ENCODE measurements at places on chromosomes 1 and 21.

- no peaks in the 10 kb centered on the region for H3K27me3 ChIP-seq
- H3K4me3 ChIP-seq: no peak overlapping the region
- no peak for DNase-seq
Measured at GRCh38 chr1:201336711-201337450, 40.6 kb downstream of the TNNT2 start.

DNA sequence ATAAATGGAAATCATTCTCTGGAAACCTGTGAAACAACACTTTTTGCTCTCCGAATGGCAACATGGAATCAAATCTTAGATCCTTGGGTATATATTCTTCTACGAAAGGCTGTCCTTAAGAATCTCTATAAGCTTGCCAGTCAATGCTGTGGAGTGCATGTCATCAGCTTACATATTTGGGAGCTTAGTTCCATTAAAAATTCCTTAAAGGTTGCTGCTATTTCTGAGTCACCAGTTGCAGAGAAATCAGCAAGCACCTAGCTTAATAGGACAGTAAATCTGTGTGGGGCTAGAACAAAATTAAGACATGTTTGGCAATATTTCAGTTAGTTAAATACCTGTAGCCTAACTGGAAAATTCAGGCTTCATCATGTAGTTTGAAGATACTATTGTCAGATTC is 45.7 kb downstream of the PTGFR start:
- no peaks in the 10 kb centered on the region for H3K36me3 ChIP-seq
- H3K27me3 ChIP-seq: no peaks in the 10 kb centered on the region
- DNase-seq: no peak

DNA sequence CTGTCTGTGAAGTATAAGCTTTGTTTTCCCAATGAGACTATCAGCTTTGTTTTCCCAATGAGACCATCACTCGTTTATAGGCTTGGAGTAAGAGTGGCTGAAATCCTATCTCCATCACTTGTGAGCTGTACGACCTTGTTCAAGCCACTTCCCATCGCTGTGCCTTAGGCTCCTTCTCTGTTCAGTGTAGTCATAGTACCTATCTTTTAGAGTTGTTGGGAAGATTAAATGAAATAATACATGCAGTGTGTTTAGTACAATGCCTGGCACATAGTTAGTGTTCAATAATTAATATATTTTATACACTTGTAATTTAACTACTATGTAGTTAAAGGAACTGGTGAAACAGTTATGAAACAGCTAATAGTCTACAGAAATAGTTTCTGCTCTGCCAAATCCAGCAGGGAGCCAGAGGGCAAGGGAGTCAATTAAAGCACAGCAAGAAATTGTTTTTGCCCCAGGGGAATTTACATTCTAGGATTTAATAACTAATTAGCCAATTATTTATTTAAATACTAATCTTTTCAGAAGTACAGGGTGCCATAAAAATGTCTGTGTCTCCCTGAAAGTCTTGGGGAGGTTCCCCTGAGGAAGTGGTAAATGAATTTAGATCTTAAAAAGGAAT is 139.3 kb upstream of the HMCN1 start:
- no peak overlapping the region for H3K27ac ChIP-seq
- no peak for DNase-seq
- H3K4me1 ChIP-seq: no peaks in the 10 kb centered on the region
- no peaks in the 10 kb centered on the region for H3K36me3 ChIP-seq

DNA sequence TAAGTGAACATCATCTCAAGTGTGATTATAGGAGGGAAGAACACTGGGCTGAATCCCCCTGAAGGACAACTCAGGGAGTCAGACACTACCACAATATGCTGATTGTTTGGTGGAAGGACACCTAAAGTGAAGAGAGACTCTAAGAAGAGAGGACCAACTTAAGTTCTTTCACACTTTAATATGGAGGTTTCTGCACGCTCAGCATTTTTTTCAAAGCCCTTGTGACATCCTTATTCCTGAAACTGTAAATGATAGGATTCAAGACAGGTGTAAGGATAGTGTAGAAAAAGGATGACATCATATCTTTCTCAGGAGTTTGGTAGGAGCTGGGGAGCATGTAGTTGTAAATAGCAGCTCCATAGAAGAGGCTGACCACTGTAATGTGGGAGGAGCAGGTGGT is 4.8 kb downstream of the OR2T10 start:
- H3K27ac ChIP-seq: no peak overlapping the region
- DNase-seq: no peak
- H3K36me3 ChIP-seq: no peaks in the 10 kb centered on the region
- no peaks in the 10 kb centered on the region for H3K27me3 ChIP-seq
- H3K4me3 ChIP-seq: no peak overlapping the region
- no peaks in the 10 kb centered on the region for H3K4me1 ChIP-seq

DNA sequence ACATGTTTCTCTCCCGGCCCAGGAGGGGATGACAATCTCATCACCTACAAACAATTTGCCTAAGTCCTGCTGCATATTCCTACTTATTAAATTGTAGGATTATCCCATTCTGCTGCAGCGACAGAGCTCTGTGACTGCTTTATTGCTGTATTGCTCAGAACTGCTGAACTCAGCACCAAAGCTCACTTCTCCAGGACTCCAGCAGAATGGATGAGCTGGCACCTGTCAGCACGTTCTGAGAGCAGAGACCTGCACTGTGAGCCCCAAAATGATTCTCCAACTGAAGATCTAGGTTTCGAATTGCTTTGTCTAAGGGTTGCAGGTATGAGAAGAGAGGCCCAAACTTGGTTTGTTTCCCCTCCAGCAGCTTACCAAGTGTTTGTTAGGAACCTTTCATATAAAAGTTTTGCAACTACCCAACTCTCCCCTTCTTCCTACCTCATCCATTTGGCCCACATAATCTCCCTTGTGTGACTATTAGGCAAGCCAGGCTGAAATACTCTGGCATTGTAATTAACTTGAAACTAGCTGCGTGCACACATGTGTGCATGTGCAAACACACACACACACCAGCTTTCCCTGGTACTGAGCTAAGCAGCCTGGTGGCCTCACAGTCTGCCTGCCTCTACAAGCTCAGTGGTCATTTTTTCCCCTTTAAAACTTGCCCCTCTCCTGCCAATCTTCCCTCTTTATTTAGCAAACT is 161.4 kb upstream of the CAMK1G start:
- H3K4me3 ChIP-seq: no peak overlapping the region
- peaks cover 2% of the 10 kb centered on the region for H3K4me1 ChIP-seq
- no peak overlapping the region for H3K27ac ChIP-seq

DNA sequence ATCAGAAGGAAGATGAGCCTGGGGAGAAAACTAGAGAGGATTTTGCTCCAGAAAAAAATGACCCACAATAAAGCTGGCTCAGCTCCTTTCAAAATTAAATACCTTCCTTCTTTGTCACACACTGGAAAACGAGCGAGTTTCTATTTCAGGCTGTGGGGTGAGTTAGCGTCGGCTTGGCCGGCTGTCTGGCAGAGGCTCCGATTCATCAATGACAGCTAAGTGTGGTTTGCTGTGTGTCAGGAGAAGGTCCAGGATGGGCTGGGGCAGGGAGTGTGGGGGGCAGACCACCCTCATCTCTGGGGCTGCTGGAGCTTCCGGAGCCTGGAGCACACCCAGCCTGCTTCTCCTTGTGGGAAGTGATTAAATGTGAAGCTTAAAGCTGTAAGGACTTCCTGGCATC is 120.2 kb downstream of the ETS2 start:
- no peak overlapping the region for H3K27ac ChIP-seq
- no peaks in the 10 kb centered on the region for H3K27me3 ChIP-seq
- H3K4me1 ChIP-seq: no peaks in the 10 kb centered on the region
- H3K36me3 ChIP-seq: no peaks in the 10 kb centered on the region

- no peaks in the 10 kb centered on the region for H3K36me3 ChIP-seq
- no peak overlapping the region for H3K27ac ChIP-seq
- H3K27me3 ChIP-seq: no peaks in the 10 kb centered on the region
- H3K4me1 ChIP-seq: no peaks in the 10 kb centered on the region
- DNase-seq: no peak
Measured at GRCh38 chr1:40926441-40926840, 53.1 kb upstream of the CTPS1 start.

- DNase-seq: no peak
- H3K4me3 ChIP-seq: no peak overlapping the region
- H3K27me3 ChIP-seq: no peaks in the 10 kb centered on the region
- H3K4me1 ChIP-seq: no peaks in the 10 kb centered on the region
- no peak overlapping the region for H3K27ac ChIP-seq
- no peaks in the 10 kb centered on the region for H3K36me3 ChIP-seq
Measured at GRCh38 chr1:239545466-239545865, 159.1 kb downstream of the CHRM3 start.

GRCh38 chr1:177600936-177601335 is 368.9 kb downstream of the SEC16B start:
- H3K27ac ChIP-seq: no peak overlapping the region
- no peaks in the 10 kb centered on the region for H3K27me3 ChIP-seq
- H3K4me3 ChIP-seq: no peak overlapping the region
- no peak for DNase-seq
- H3K36me3 ChIP-seq: no peaks in the 10 kb centered on the region

DNA sequence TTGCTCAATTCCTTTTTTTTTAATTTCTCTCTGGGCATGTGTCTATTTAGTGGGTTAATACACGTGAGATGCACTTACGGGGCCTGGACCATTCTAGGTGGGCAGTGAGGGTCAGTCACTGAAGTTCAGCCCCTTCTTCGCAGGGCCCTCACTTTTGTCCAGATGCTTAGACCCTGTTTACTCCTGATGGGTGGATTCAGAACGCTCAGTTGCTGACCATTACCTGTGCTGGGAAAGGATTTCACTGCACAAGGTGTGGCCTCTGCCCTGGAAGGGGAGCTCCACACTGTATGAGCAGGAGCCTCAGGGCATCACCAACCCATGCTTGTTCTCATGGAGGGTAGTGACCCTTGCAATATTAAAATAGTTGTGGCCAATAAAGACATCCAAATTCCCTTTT is 4.5 kb downstream of the PRAMEF12 start:
- no peak overlapping the region for H3K27ac ChIP-seq
- H3K4me3 ChIP-seq: no peak overlapping the region
- no peaks in the 10 kb centered on the region for H3K27me3 ChIP-seq
- H3K36me3 ChIP-seq: no peaks in the 10 kb centered on the region
- DNase-seq: no peak

- no peak overlapping the region for H3K27ac ChIP-seq
- H3K4me1 ChIP-seq: no peaks in the 10 kb centered on the region
- no peak for DNase-seq
- H3K36me3 ChIP-seq: no peaks in the 10 kb centered on the region
- H3K4me3 ChIP-seq: no peak overlapping the region
- H3K27me3 ChIP-seq: no peaks in the 10 kb centered on the region
Measured at GRCh38 chr21:28767523-28767922, 225.2 kb downstream of the LTN1 start.

GRCh38 chr1:84711121-84711520 is 20.9 kb upstream of the SSX2IP start:
- H3K4me3 ChIP-seq: no peak overlapping the region
- H3K36me3 ChIP-seq: no peaks in the 10 kb centered on the region
- DNase-seq: no peak
- H3K27ac ChIP-seq: no peak overlapping the region
- no peaks in the 10 kb centered on the region for H3K27me3 ChIP-seq

GRCh38 chr1:208324005-208324404 is 79.8 kb upstream of the PLXNA2 start:
- no peak for DNase-seq
- H3K4me3 ChIP-seq: no peak overlapping the region
- H3K27me3 ChIP-seq: no peaks in the 10 kb centered on the region
- H3K27ac ChIP-seq: no peak overlapping the region

DNA sequence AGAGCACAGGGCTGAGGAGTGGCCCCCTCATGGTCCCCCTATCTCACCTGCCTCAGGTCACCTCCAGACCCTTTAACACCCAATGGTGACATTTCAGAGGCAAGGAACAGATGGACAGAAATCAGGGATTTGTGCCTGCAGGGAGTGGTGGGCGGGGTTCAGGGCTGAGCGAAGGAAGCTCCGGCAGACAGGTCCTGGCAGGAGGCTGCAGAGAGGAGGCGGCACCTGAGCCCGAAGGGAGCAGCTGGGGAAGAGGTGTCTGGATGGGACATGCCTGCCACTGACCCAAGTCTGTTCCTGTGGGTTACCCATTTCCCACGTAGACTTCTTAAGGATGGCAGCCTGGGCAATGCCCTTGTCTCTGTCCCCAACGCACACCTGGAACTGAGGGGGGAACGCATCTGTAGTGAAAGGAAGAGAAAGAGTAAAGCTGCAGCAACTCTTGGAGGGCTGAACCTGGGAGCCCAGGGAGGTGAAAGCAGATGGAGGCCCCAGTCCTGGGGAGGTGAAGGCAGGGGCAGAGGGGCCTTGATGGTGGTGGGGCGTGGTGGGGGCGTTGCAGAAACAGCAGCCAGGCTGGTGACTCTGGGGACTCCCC is 61.6 kb upstream of the ADARB1 start:
- DNase-seq: no peak
- H3K36me3 ChIP-seq: no peaks in the 10 kb centered on the region
- H3K4me3 ChIP-seq: no peak overlapping the region
- H3K4me1 ChIP-seq: peaks cover 12% of the 10 kb centered on the region
- no peak overlapping the region for H3K27ac ChIP-seq
- H3K27me3 ChIP-seq: no peaks in the 10 kb centered on the region

DNA sequence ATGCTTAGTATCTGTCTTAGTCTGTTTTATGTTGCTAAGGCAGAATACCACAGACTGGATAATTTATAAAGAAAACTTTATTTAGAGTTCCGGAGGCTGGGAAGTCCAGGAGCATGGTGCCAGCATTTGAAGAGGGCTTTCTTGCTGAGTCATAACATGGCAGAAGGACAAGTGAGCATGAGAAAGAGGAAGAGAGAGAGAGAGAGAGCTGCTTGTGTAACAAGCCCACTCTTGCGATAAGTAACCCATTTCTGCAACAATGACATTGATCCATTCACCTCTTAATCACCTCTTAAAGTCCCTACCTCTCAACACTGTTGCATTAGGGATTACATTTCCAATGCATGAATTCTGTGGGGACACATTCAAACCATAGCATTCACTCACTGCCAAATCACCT is 11.7 kb upstream of the MYOCOS start:
- no peaks in the 10 kb centered on the region for H3K4me1 ChIP-seq
- no peak overlapping the region for H3K27ac ChIP-seq
- H3K27me3 ChIP-seq: no peaks in the 10 kb centered on the region
- no peak overlapping the region for H3K4me3 ChIP-seq
- no peak for DNase-seq

DNA sequence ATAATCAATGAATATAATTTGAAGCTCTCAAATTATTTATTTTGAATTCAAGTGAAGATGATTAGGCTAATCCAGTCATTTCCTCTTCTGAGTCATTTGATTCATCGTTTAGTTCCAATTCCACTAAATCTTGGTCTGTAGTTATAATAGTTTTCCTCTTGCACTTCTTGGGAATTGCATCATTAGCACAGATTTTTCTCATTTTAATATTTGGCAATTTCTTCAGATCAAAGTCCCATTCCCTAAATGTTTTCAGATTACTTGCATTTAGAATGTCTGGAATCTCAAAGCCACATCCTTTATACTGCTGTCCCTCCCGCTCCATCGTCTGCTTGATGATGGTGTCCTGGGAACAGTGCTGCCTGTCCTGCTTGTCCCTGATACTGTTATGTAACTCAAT is 43.5 kb downstream of the MAST2 start:
- H3K4me3 ChIP-seq: no peak overlapping the region
- H3K4me1 ChIP-seq: no peaks in the 10 kb centered on the region
- H3K36me3 ChIP-seq: no peaks in the 10 kb centered on the region
- no peaks in the 10 kb centered on the region for H3K27me3 ChIP-seq
- DNase-seq: no peak

All from iPS DF 6.9 (cell line).